Nucleus accumbens (tissue), 56 donors: ENCODE measurements at places on chromosomes 3 and 15.
A peak's percentile ranks its signal among the peaks of the same experiment; 100 is the strongest.

- no peak for DNase-seq
Measured at GRCh38 chr3:32843510-32844321, 25.9 kb downstream of the TRIM71 start.

- DNase-seq, result no peak
Measured at GRCh38 chr3:150142936-150143335, 172.2 kb upstream of the PFN2 start.

DNA sequence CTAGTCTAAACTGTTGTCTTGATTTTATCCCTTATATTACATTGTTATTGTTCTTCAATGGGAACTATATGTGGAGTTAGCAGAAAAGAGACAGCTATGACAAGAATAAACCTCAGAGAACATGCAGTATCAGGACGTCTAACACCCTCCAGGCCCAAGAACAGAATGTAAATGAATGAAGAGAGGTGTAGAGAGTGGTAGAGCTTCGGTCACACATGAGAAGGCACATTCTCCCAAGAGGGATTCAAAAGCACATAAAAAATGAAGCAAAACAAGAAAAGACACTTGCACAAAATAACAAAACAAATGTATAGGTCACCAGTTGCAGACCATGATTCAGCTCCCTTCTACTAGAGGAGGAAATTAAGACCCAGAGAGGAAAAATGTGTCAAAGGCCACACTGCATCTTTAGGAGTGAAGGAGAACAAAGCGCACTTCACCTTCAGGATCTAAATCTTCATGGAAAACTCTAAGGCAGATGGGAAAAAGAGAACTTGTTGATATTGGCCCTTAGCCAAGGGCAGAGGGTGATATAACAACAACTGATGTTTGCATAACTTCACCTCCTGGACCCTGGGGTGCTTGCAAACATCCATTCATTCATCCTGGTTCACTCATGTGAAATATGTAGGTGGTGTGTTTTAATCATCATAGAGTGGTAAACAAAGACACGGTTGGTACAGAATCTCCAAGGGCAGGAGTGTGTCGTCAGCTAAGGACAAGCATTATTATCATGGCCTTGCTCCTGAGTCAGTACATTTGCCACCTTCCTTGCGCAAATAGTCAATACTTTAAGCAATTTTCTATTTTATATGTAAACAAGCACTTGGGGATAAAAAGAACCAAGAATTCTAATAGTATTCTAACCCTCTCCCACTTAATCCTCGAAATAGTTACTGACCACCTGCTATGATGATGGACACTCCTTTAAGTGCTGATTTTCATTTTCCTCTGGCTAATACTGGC, 8.8 kb downstream of the NEK10 start:
- no peak for DNase-seq

GRCh38 chr15:68552773-68553172, 26.0 kb upstream of the CORO2B start:
- DNase-seq, result peak; percentile 53

GRCh38 chr3:77427528-77427927, 387.6 kb downstream of the ROBO2 start:
- DNase-seq, result no peak

- DNase-seq, result no peak
Measured at GRCh38 chr3:159913712-159914414, 74.8 kb upstream of the IL12A start.

DNA sequence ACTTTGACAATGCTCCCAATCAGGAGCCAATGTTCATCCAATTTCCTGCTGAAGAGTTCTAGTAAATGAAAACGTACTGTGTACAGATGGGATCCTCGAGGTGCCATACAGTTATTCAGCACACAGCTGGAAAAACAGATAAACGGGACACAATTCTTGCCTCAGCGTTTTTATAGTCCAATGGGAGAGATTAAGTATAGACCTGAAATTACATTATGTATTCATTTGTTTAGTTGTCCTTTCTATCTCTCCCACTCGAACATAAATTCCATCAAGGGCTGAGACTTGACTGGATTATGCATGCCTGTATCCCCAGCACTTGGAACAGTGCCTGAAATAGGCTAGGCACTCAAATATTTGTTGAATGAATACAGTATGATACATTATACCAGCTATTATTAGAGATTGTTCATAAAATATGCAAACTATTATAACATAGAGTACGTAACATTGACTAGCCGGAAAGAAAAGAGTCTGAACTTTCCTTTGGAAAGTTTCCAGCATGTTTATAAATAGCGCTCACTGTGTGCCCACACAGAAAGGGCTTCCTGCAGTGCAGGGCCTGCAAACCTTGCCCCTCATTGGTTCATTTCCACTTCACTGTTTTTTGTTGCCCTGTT, 27.4 kb upstream of the SNTN start:
- DNase-seq, result no peak

DNA sequence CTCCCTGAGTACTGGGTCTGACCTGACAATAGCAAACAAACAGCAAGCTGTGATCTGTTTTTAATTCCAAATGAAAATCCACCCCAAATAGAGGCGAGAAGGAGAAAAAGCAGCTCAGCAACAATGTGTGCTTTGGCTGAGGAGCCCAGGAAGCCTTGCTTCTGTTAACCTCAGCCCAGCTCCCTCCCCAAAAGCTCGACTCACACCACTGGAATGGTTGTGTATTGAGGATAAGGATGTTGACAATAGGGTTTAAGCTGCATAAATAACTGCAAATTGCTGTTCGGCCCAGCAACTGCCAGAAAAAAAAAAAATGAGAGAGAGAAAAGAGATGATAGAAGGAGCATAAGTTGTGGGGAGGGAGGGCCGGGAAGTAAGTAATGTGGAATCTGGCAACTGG, 104.0 kb upstream of the TBC1D5 start:
- DNase-seq, result no peak

- no peak for DNase-seq
Measured at GRCh38 chr3:173839859-173840258, 442.3 kb downstream of the NLGN1 start.

DNA sequence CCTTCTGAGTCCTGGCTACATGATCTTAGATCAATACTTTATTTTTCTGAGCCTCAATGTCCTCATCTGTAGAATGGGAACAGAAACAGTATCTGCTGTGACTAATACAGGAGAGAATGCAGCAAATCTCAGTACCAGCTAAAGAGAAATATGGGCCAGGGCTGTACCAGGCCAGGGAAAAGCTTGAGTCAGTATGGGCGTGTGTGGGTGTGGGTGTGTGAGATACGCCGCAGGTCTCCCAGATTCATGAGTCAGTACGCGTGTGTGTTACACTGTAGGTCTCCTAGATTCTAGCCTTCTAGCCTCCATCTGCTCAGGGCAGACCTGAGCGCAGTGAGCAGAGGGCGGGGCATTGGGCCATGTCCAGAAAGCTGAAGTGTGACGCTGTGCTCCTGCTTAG, 15.2 kb downstream of the GNAI2 start:
- DNase-seq, result no peak

GRCh38 chr15:74808078-74808839, 4.4 kb upstream of the LMAN1L start:
- DNase-seq, result no peak

GRCh38 chr3:39644176-39644575, 165.2 kb upstream of the MYRIP start:
- DNase-seq, result no peak

DNA sequence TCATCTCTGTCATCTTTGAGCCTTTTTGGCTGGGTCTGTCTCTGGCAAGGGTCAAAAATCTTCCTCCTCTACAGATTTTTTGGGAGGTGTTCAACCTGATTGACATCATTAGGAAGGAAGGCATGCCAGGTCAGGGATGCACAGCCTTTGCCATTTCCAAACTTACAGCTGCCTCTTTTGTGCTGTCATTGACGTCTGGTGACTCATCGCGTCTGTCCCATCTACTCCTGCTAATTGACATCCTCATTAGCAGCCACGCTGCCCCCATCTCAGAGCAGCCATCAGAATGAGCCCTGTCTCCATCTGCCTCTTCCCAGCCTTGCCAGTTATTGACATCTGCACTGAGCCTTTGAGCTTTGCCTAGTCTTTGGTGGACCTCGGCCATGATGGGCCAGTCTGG, 53.0 kb downstream of the PDIA5 start:
- peak; percentile 47 for DNase-seq

DNA sequence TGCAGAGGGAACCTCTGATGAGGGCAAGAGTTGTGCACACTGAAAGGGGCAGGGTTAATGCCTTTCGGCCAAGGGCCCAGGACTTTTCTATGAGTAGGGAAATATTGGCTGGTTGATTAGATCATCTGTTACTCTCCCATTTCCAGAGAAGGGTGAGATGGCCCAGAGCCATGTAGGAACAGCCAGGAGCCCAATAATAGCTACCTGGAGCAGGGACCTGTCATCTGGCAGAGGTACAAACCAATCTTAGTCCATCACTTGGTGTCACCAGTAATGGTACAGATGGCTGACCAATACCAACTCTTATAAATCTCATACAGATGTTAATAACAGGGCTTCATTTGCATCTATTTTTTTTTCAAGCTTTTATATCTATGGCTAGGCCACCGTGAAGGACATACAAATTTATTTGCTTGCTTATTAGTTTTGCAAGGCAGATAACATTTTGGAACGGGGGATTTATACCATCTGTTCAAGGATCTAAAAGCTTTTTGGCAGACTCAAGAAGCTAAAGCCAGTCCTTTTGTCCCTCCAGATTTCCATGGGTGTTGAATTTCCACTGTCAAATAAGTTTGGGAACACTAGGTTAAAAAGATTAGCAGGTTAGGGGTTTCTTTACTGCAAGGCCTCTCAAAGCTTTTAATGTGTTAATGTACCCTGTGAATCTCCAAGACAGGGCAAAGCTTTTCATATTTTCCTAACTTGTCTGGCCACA, 79.3 kb downstream of the TNIK start:
- DNase-seq, result no peak

DNA sequence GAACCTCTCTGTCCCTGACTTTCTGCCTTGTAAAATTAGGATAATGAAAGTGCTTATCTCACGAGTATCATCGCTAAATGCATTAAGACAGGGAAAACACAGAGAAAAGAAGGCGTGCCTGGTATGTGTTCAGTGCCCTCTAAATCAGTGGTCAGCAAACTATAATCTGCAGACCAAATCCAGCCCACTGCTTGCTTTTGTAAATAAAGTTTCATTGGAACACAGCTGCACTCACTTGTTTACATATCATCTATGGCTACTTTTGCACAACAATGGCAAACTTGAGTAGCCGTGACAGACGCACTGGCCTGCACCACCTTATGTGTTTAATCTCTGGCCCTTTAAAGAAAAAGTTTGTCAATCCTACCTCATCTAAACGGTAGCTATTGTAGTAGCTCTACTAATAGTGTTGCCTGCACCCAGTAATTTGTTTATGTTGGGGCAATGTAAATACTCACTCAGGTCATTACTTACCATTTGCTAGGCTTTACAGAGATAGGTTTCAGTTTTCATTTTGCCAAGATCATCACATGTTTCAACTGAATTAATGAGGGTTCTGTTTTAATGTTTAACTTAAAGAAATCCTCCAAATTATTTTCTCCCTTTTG, 229.4 kb downstream of the FEZF2 start:
- DNase-seq, result no peak

- DNase-seq, result no peak
Measured at GRCh38 chr3:18558507-18558906, 133.4 kb upstream of the SATB1 start.

DNA sequence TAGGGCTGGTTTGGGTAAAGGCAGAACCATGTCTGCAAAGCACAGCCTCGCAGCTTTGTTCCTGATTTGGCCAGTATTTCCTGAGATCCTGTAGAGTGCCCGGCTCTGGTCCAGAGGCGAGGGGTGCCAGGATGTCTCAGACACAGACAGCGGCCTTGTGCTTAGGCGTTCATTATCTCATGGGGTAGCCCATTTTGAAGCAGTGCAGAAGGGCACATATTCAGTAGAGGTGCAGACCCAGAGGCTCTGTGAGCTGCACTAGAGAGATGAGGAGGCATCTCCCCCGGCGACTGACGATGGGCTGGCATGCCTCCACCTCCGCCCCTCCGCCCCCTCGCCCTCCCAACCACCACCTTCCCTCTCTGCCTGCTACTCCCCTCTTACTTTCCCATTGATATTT, 170.3 kb downstream of the CHDH start:
- no peak for DNase-seq

GRCh38 chr3:15581471-15582394, 19.6 kb downstream of the HACL1 start:
- no peak for DNase-seq

DNA sequence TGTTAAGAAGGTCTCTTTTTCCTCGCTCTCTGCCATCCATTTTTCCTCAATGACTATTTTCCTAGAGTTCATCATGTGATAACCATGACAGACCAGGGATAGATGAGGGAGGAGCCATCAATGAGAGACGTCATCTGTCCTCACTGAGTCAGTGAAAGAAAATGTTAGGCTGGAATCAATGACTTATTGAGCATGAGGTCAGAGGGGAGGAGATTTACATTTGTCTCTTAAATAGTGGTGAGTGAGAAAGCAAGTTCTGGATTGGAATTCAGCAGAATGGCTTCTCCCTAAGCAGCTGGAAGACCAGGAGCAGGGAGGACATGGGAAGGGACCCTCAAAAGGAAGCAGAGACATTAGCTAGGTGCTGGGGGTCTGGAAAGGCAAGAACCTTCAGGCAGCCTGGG, 28.2 kb upstream of the USP3 start:
- no peak for DNase-seq

DNA sequence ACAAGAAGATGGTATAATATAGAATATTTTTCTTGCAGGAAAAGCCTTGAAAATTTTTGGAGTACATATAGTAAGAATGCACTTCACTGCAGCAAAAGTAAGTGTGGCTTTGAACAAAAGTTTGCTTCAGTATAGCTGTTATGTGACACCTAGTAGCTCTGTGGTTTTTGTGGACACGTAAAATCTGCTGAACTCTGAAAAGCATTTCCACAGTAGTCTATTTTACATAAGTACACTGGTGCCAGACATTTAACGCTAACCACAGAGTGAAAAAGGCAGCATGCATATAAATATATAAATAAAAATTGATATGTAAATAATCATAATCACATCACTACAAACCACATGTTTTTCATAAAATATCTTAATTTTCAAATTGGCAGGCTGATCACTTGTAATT, 39.8 kb downstream of the CGGBP1 start:
- DNase-seq, result no peak

DNA sequence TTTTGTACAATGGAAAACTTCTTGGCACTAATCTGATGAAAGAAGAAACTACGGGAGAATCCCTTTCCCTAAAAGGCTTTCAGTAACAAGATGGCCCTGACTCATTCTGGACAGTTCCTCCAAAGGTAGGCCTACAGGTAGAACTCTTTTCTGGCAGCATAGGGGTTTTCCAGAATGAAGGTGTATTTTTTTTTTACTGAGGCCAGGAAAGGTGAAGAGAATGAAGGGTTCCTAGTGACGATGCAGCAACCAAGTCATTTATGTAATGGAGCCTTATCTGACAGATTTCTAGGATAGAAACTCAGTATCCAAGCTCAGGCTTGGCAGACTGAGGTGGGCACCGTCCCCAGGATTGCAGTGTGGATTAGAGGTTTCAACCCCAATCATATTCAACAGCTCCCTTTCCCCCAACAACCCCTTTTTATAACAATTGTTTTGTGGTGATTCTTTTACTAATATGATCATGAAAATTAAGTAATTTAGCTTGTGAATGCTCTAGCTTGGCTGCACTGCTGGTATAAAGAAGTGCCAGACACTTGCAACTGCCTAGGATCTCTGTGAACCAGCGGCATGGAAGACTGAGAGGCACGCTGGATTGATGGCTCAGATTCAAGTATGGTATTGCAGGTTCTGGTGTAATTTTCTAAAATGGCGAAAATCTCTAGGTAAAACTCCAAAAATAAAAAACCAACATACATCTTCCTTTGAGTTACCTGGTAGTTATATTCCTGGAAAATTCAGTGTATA, 8.7 kb upstream of the TRIM69 start:
- DNase-seq, result no peak

- DNase-seq, result no peak
Measured at GRCh38 chr15:64315216-64315615, 40.8 kb downstream of the CSNK1G1 start.
